Caki2 (cell line): ENCODE measurements at places on chromosomes 11 and 22.

DNA sequence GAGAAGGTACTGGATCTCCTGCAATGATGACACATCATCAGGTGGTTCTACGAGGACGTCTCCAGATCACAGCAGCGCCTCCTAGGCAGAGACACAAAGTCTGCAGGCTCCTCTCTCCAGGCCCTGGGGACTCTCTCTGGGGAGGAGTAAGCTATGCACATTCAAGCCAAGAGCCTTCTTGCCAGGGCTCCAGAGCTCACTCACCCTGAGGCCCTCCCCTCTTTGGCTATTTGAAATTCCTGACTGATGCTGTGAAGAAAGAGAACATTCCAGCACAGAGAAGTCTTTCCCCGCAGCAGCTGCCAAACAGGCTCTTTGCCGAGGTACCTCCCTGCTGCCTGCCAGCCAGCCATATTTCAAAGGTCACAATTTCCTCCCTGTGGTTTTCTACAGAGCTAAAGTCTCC is 204.9 kb downstream of the CSNK2A3 start:
- no peak for DNase-seq

- DNase-seq, result no peak
These were observed 1203.4 kb downstream of the TBC1D22A start for GRCh38 chr22:47965896-47966295.

GRCh38 chr22:38864361-38865191 is 7.4 kb downstream of the CBX6 start:
- no peak for DNase-seq

GRCh38 chr11:2392241-2392959 is 8.2 kb upstream of the TSSC4 start:
- DNase-seq, result no peak

- peak; percentile 90 for DNase-seq
These were observed 30.1 kb upstream of the HMOX1 start for GRCh38 chr22:35350539-35351503.

DNA sequence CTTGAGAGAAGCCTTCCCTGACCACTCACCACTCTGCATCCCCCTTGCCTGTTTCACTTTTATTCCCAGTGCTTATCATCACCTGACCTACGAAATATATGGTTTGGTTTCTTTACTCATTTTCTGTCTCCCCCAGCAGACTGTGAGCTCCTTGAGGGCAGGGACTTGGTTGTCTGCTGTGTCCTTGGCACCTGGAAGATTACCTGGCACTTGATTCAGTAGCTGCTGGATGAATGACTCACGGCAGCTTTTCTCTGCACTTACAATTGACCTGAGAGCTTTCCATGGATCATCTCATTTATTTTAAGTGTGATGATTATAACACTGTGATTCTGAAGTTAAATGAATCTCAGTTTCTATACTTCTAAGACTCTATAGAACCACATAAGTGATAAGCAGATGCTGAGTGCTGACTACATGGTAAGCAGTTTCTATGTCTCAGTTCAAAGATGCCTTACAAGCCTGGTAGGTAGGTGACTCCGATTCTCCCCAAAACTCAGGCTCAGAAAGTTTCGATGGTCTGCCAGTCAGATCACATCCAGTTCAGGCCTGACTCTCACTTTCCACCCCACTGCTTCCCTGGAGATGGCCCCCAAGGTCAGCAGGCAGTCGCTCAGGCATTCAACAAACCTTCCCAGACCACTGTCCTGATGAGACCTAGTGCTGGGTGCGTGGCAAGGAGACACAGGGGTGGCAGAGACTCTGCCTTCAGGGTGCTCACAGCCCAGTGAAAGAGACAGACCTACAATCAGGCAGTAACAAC is 11.6 kb downstream of the IL2RB start:
- no peak for DNase-seq

DNA sequence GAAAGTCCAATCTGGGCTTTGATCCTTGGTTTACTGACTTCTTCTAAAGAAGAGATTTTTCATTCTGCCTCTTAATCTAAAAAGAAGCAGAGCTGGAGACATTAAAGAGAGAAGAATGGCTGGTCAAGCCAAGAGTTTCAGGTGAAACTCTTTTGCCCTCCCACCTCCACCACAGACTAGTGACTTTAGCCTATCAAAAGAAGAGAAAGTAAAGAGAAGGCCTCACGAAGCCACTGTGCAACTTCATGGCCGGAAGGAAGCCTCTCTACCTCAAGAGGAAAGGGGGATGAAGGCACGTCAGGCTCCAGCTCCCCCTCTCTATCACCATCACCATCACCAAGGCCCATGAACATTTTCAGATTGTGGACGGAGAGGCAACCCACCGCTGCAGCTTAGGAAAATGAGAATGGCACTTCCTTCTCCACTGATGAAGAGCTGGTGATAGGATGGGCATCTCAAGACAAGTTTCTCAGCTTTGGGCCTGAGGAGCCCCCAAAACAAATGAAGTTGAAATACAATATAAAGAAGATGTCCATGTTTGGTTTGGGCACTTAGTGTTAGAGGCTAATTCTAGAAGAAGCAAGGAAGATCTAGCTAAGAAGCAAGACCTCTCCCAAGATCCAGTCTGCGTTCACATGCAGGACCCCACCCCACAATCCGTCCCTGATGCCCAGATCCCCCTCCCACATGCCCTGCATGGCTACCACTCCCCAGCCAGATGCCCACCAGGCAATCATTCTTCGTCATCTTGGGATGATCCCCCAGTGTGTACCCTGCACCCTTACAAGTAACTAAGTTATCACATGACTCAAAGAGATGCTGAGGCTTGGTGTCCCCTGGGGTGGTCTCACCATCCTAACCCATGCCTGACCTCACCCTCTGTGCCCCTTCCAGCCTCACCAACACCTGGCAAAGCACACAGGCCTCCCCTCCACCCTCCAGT is 52.6 kb downstream of the IGSF9B start:
- no peak for DNase-seq
